Stimulated activated CD4-positive, alpha-beta T cell treated with anti-CD3 and anti-CD28 coated beads, Interleukin-15, amount 100 ng/mL, for 24 hours (primary cell): ENCODE measurements at places on chromosomes 1 and 21.

- DNase-seq, result no peak
Observed at GRCh38 chr1:209742409-209743144, 13.3 kb upstream of the TRAF3IP3 start.

- no peak for DNase-seq
Observed at GRCh38 chr1:158311066-158311465, 20.3 kb downstream of the CD1B start.

- DNase-seq, result no peak
Observed at GRCh38 chr21:37489553-37489952, 123.0 kb downstream of the DYRK1A start.

DNA sequence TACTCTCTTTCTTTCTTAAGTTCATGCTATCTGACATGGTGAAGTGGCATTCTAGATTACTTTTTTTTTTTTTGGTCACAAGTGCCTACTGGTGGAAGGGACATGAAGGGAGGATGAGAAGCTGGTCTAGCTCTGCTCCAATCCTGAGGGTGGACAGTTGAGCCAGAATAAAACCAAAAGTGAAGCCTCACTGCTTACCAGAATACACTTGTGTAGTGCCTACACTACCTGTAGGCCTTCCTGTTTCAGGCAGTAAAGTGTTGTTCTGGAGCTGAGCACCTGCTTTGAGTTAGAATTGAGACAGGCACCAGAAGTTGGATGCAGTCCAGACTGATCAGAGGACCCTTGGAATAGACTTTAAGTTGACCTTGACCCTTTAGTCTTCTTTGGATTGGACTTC is 40.4 kb upstream of the APOBEC4 start:
- DNase-seq, result no peak

GRCh38 chr1:10794724-10795275 is 1.6 kb downstream of the CASZ1 start:
- peak; percentile 17 for DNase-seq

- peak; percentile 28 for DNase-seq
Observed at GRCh38 chr1:7616076-7616832, 154.8 kb upstream of the VAMP3 start.

GRCh38 chr1:247291161-247291560 is 35.3 kb downstream of the VN1R5 start:
- DNase-seq, result no peak

DNA sequence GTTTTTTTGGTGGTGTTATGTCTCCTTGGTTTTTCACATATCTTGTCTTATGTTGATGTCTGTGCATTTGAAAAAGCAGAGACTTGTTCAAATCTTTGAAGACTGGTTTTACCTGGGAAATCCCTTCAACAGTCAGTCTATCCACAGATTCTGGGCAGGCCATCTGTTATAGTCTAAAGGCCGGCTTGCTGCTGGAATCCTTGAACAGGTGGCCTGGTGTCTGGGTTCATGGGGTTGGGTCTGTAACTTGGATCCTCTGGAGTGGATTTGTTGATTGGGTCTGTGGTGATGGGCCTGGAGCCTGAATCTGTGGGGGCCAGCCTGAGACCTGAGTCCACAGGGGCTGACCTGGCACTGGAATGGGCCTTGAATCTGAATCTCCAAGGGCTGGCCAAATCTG is 12.2 kb downstream of the LORICRIN start:
- DNase-seq, result no peak

DNA sequence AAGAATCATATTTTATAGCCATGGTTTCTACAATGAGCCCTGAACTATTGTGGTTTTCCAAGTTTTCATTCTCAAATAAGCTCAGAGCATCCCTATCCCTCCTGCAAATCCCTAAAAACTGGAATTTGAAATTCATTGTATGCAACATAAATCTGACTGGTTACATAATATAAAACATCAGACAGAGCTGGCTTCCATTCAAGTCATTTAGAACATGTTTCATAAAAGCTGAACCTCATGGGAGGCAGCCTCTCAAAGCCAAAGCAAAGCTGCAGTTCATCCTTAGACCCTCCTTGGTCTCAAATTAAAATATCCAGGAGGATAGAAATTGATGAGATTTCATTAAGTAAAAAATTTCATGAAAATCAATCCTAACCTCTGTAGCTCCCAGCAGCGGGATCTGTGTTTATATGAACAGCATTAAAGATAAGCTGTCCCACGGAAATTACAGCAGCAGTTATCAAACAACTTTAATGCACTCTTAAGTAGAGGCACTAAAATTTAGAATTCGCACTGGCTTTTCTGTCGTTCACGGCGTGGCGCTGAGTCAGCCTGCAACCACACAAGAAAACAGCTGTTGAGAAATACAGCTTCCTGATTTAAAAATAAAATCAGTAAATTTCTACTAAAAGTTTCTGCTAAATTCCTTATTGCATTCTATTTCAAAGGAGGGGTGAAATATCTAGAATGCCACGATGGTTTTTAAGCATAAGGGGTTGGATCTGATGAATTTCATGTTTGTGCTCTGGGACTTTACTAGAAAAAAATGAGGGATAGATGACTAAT is 99.9 kb upstream of the TIAM1 start:
- DNase-seq, result no peak

- DNase-seq, result peak; percentile 5
Observed at GRCh38 chr1:113388621-113389358, 1.5 kb upstream of the MAGI3 start.

GRCh38 chr1:156119503-156120209 is 5.1 kb downstream of the LMNA start:
- no peak for DNase-seq

GRCh38 chr1:91099746-91100621 is 78.1 kb upstream of the ZNF644 start:
- DNase-seq, result peak; percentile 2

- no peak for DNase-seq
Observed at GRCh38 chr1:154957091-154957657, 1.3 kb upstream of the PBXIP1 start.

- no peak for DNase-seq
Observed at GRCh38 chr1:65323246-65323645, 13.9 kb downstream of the DNAJC6 start.
